Thoracic aorta (tissue), 2 donors: ENCODE measurements at places on chromosomes 2 and 18. TPM values are rescaled to one million over a fixed set of nuclear protein-coding genes. Genes with fewer than 3 reads are reported as not detected.

DNA sequence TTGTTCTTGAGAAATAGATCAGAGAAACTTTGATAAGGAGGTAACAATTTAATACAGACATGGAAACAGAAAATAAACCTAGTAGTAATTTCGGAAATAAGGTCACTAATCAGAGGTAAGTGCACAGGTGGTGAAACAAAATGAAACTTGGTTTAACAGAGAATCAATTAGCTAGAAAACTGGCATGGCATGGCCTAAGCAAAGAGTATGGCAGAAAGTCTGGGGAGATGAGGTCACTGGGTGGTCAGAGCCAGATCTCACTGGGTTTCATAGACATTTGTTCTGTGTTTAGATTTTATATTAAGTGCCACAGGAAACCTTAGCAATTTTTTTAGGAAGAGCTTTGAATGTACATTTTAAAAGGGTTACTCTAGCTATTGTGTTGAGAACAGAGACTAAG is 1216.0 kb upstream of the PIK3C3 start:
- DNase-seq = no peak
- H3K27ac ChIP-seq = no peak overlapping the region
- no peaks in the 10 kb centered on the region for H3K27me3 ChIP-seq
- H3K4me1 ChIP-seq = no peaks in the 10 kb centered on the region
- no peak overlapping the region for H3K4me3 ChIP-seq
- H3K36me3 ChIP-seq = no peaks in the 10 kb centered on the region

DNA sequence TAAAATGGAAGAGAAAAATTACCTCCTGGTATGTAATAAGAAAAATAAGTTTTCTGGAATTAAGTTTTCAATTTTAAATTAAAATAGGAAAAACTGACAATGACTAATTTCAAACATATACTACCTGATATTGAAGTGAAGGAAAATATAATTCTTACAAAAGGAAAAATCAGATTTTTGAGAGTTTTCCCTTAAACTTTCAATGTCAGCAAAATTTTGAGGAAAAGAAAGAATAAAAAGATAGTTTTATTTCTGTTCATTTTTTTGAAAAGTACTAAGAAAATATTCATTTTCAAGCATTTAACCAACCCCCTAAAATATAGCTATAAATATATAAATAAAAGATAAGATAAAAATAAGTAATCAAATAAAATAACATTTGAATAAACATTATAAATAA is 87.1 kb downstream of the TMX3 start:
- H3K4me3 ChIP-seq = no peak overlapping the region
- H3K4me1 ChIP-seq = no peaks in the 10 kb centered on the region
- no peaks in the 10 kb centered on the region for H3K27me3 ChIP-seq
- no peak overlapping the region for H3K27ac ChIP-seq

The SCN3A gene
- total RNA-seq = 8.3 TPM

- no peak overlapping the region for H3K4me3 ChIP-seq
Measured at GRCh38 chr2:191935247-191935646, 88.4 kb upstream of the CAVIN2 start.

DNA sequence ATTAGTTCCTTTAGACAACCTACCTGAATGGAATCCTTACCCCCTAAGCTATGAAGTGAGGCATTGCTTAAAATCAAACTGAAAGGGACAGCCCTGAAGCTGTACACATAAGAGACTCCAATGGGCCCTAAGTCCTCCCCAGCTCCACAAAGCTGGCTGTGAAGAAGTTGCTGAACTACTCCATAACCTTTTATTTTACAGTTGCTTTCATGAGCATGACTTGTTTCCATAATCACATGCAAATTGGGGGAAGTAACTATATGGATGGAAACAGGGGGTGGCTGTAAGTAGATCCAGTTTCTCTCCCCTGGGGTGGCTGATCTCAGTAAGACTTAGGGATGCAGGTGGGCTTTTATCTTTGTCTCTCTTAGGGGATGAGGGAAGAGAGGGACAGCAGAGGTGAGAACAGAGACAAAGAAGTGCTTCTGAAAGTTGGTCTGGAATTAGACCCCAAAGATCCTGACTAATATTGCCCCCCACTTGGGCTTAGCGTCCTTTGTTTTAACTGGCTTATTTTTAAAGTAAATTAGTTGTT is 5.5 kb downstream of the FZD5 start:
- no peaks in the 10 kb centered on the region for H3K36me3 ChIP-seq
- no peak overlapping the region for H3K4me3 ChIP-seq
- H3K27ac ChIP-seq = no peak overlapping the region

The GCG gene
- total RNA-seq = not detected

GRCh38 chr2:45781464-45781811 is 130.0 kb downstream of the PRKCE start:
- no peaks in the 10 kb centered on the region for H3K36me3 ChIP-seq
- no peak for DNase-seq
- H3K4me3 ChIP-seq = no peak overlapping the region
- H3K27ac ChIP-seq = no peak overlapping the region
- H3K27me3 ChIP-seq = no peaks in the 10 kb centered on the region

GRCh38 chr2:47028846-47029560 is 113.4 kb upstream of the MCFD2 start:
- no peak for DNase-seq
- H3K4me3 ChIP-seq = no peak overlapping the region
- no peak overlapping the region for H3K27ac ChIP-seq
- H3K4me1 ChIP-seq = peaks cover 35% of the 10 kb centered on the region
- peaks cover 61% of the 10 kb centered on the region for H3K36me3 ChIP-seq

GRCh38 chr2:226575928-226576327 is 223.7 kb downstream of the IRS1 start:
- H3K27ac ChIP-seq = no peak overlapping the region
- no peaks in the 10 kb centered on the region for H3K4me1 ChIP-seq
- H3K36me3 ChIP-seq = no peaks in the 10 kb centered on the region
- H3K27me3 ChIP-seq = no peaks in the 10 kb centered on the region
- no peak for DNase-seq
- H3K4me3 ChIP-seq = no peak overlapping the region

The UPP2 gene
- total RNA-seq = not detected

The PLCL1 gene
- total RNA-seq = 26.2 TPM

GRCh38 chr2:216308576-216308975 is 63.7 kb downstream of the MARCHF4 start:
- no peak overlapping the region for H3K27ac ChIP-seq
- H3K27me3 ChIP-seq = no peaks in the 10 kb centered on the region
- H3K4me3 ChIP-seq = no peak overlapping the region
- H3K36me3 ChIP-seq = no peaks in the 10 kb centered on the region
- DNase-seq = no peak

- H3K36me3 ChIP-seq = no peaks in the 10 kb centered on the region
- H3K27me3 ChIP-seq = no peaks in the 10 kb centered on the region
- no peak for DNase-seq
- H3K4me3 ChIP-seq = no peak overlapping the region
Measured at GRCh38 chr2:226873051-226873620, 37.3 kb downstream of the RHBDD1 start.

The PRKAG3 gene
- not detected for total RNA-seq

GRCh38 chr2:68709421-68709911 is 25.1 kb upstream of the ARHGAP25 start:
- no peak overlapping the region for H3K27ac ChIP-seq
- no peaks in the 10 kb centered on the region for H3K4me1 ChIP-seq
- H3K4me3 ChIP-seq = no peak overlapping the region
- no peaks in the 10 kb centered on the region for H3K27me3 ChIP-seq

DNA sequence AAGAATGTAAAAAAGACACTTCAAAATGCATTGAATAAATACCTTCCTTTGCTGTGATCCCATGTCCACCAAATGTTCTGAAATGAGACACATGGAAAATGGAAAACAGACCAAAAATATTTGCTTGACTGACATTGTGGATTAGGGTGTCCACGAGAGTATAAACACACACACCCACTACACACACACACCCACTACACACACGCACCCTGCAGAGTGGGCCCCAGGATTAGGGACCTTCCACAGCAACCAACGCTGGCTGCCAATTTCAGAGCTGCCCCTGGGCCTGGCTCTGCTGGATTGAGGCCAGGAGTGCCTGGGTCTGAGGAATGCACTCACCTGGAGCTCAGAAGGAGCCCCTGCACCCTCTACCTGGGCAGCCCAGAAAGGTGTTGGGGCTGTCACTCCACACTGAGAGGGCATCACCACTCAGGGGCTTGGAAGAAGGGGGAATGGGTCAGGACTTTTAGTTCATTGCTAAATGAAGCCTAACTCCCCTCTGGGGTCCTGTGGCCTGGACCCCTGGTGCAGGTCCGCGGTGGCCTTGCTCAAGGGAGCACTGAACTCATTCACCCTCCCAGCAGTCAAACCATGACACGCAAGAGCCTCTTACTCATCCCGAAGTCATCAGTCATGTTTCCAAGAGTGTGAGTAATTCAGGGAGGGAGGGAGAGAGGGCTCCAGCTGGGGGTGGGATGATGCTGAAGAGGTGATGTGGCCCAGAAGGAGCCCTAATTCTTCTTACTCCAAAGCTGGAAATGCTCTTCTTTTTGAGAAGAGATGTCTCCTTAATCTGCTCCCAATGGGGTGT is 50.2 kb upstream of the PLB1 start:
- no peak overlapping the region for H3K4me3 ChIP-seq
- H3K4me1 ChIP-seq = no peaks in the 10 kb centered on the region
- no peak for DNase-seq
- no peaks in the 10 kb centered on the region for H3K27me3 ChIP-seq
- no peaks in the 10 kb centered on the region for H3K36me3 ChIP-seq

The FBXO41 gene
- total RNA-seq = 6.1 TPM

The PDE1A gene
- 35.2 TPM for total RNA-seq

GRCh38 chr18:3294435-3295080 is 32.6 kb downstream of the MYL12B start:
- H3K27me3 ChIP-seq = no peaks in the 10 kb centered on the region
- H3K4me1 ChIP-seq = peaks cover 10% of the 10 kb centered on the region
- no peaks in the 10 kb centered on the region for H3K36me3 ChIP-seq
- DNase-seq = no peak
